ENCODE measurements at places on chromosomes 5 and 9.

DNA sequence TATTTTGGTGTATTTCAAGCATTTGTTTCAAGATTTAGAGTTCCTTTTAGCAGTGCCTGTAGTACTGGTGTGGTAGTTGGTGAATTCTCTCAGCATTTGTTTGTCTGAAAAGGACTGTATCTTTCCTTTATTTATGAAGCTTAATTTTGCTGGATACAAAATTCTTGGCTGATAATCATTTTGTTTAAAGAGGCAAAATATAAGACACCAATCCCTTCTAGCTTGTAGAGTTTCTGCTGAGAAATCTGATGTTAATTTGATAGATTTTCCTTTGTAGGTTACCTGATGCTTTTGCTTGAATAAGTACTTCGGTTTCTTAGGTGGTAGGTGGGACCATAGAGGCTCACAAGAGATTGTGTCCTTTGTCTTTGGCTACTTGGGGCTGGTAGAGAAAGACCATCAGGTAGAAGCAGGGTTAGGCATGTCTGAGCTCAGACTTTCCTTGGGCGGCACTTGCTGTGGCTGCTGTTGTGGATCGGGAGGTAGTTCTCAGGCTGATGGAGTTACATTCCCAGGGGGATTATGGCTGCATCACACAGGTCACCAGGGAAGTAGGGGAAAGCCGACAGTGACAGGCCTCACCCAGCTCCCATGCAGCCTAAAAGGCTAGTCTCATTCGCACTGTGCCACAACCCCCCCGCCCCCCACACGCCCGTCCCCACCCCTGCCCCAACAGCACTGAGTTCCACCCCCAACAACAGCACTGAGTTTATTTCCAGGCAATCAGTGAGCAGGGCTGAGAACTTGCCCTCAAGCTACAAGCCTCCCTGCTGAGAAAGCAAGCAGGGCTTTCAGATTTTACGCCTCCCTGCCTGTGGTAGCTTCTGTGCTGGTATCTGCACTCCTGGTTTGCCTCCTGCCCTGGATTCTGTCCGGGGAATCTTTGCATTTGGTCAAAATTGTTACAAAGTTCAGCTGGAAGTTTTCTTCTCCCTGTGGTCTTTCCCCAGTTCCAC lies 127.1 kb upstream of the GLRA1 start:
- no peak for DNase-seq

GRCh38 chr9:129361196-129361595 lies 183.1 kb upstream of the IER5L start:
- DNase-seq, result no peak

- no peak for DNase-seq
Observed at GRCh38 chr5:135040034-135040332, 6.0 kb upstream of the PITX1 start.

DNA sequence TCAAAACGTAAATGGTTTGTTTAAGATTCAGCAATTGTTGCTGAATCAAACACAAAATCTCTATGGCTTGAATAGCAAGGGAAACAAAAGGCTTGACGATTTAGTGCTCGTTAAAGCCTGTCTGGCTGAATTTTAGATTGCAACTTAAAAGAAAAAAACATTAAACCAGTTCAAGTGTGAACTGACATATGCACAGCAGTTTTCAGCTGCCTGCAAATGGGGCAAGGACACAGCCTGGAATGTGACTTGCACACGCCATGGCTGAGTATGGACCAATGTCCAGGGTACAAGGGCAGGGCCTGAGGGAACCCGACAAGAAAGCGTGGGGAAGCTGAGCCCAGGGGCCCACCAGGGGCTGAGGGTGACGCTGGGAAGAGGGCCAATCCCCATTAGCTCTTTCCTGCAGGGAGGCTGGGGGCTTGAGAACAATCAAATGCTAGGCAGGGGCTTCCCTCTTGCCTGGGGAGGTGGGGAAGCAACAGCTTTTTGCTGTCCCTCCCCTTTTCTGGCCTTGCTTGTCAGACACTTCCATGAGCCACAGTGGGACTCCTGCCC lies 89.6 kb upstream of the LRRTM2 start:
- DNase-seq, result no peak

GRCh38 chr5:149685494-149685893 lies 44.6 kb upstream of the PPARGC1B start:
- no peak for DNase-seq

DNA sequence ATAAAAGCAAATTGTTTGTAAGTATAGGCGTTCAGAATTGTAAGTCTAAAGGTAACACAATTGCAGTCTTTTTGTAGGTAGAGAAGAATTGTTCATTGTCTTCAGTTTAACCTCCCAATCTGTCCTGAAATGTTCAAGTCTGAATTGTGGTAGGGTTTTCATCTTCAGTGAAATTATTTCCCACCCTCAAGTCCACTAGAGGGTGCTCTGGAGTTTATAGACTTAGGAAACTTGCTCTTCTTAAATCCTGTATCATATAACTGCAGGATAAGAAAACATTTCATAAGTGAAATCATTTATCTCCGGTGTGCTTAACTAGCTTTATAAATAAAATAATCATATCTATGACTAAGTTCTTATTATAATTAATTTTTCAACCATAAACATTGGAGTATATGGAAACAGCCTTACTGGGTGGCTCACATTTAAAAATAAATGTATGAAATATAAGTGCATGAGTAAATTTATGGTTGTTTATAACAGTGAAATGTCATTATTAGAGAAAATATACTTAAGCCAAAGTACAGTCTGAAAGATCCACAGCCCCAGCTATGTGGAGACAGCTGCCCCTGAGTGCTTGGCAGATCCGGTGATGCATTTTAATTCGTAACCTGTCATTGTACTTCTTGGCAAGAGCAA lies 182.4 kb upstream of the OTULINL start:
- DNase-seq, result peak; percentile 61

DNA sequence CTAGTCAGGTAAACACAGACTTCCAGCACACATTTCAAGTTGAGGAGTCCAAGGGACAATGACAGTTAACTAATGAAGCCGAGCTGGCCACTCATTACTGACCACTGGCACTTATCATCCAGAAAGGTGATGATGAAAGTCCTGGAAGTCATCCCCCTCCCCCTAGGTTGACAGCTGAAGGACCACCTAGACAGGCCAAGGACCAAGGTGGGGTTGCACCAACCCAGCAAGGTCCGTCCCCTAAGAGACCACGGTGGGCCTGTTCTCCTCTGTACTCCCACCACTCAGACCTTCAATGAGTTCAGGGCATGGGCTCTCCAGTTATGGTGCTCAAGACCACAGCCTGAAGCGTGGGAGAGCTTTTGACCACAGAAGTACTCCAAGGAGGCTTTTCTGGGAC lies 13.2 kb downstream of the P4HA2 start:
- DNase-seq, result no peak

DNA sequence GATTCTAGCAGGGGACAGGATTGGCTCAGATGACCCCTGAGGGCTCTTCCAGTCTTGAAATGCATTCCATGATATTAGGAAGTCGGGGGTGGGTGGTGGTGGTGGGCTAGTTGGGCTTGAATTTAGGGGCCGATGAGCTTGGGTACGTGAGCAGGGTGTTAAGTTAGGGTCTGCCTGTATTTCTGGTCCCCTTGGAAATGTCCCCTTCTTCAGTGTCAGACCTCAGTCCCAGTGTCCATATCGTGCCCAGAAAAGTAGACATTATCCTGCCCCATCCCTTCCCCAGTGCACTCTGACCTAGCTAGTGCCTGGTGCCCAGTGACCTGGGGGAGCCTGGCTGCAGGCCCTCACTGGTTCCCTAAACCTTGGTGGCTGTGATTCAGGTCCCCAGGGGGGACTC lies 2.9 kb upstream of the MYOZ3 start:
- DNase-seq, result no peak

DNA sequence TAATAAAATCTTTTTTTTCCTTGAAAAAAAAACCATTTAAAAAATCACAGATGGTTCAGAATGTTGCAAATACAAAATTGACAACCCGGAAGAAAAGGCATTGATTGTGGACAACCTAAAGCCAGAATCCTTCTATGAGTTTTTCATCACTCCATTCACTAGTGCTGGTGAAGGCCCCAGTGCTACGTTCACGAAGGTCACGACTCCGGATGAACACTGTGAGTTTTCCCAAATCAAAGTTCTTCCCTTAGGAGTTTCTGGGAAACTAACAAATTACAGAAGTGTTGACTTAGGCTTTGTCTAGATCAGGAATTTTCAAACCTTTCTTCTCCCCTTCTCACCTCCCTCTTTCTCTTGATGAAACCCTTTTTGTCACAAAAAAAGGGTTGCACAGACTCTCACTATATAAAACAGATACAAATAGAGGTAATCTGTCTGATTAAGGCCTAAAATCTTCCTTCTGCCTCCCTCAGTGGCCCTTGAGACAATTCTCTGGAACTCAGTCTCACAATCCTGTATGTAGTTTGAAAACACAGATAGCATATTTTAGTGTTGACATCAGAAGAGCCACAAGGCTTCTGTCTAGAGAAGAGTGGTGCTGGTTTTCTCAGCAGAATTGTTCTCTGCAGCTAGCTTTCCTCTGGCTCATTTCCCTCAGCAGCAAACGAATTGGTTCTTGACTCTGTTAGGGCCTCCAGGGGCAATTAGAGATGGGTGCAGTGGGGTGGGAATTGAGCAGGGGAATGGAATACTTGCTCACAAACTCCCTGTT lies 79.5 kb downstream of the OSMR start:
- no peak for DNase-seq

GRCh38 chr5:43227655-43228054 lies 35.6 kb downstream of the NIM1K start:
- DNase-seq, result peak; percentile 43

GRCh38 chr9:113753398-113754119 lies 122.5 kb upstream of the ZNF618 start:
- DNase-seq, result no peak

DNA sequence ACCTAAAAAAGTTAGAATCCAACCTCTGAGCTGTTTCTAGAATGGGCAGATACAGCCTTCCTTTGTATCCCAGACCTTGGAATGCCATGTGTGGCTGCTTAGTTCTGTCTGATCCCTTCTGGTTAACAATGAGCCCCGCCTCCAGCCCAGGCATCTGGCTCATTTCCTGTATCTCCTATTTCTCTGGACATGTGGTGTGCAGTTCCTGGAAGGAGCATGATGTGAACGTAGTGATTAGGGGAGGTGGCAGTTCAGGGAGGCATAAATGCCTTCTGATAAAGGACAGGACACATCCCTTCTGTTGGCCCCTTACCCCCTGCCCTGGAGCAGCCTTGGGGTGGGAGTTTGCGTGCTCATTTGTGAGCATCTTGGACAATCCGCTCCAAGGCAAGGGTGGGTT lies 243.0 kb downstream of the ZSWIM6 start:
- DNase-seq, result no peak

DNA sequence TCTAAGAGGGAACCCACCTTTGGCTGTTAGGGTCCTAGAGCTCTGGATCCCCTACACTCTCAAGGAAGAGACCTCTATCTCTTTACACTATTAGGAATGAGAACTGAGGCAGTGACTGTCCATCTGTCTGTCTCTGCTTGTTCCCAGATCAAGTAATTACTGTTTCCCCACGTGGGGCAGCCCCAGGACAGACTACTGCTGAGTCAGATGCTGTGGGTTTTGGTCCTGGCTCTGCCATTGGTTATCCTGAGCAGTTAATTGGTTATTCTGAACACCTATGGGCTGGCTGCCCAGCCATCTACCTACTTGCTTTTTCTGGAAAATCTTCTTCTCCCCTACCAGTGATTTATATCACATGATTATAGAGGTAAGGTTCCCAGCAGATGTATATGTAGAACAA lies 33.3 kb downstream of the FBXO10 start:
- DNase-seq, result no peak

GRCh38 chr5:54902791-54903473 lies 82.5 kb downstream of the ESM1 start:
- DNase-seq, result no peak

- no peak for DNase-seq
Observed at GRCh38 chr9:94743035-94743954, 16.8 kb downstream of the AOPEP start.

- no peak for DNase-seq
Observed at GRCh38 chr5:44885903-44886302, 77.2 kb downstream of the MRPS30 start.

GRCh38 chr5:98773214-98773463 lies 324 bp upstream of the RGMB start:
- DNase-seq, result no peak

- DNase-seq, result no peak
Observed at GRCh38 chr9:105662184-105663104, at the start of gene TAL2. Gene TAL2, plus strand, starts transcription at chr9:105662457. Its CDS starts 40 bp downstream, at chr9:105662497.

DNA sequence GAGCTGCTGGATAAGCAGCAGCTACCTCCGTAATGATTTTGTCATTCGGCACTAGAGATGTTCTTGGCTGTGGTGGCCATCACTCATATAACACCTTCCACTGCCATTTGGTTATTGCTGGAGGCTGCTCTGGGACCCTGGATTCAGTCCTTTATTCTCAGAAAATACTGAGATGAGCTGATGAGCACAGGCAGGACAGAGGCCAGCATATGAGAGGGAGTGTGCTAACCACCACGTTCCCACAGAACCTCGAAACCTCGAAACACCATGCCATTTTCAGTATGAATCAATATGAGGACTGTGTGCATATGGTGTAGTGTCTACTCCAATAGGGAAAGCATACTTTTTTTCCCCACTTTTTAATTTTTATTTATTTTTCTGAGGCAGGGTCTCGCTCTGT lies 56.6 kb downstream of the ADAM19 start:
- no peak for DNase-seq

GRCh38 chr5:131209506-131210150 lies 38.9 kb downstream of the LYRM7 start:
- no peak for DNase-seq

DNA sequence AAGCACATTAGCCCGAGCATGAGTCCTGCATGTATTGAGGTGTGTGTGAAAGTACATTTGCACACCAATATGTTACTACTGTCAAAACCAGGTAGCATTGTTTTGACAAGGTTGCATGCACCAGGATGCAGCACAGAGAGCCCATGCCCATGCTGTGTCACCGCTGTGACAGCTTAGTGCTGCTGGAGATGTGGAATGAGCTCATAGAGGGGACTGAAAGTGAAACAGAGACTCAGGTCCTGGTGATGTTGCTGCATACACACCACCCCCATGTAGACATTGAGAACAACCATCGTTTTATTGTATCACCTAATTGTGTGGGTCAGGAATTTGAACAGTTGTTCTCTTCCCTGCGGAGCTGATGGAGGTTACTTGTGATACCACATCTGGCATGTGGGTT lies 53.0 kb downstream of the GADD45G start:
- no peak for DNase-seq

Data from HuH-7 (cell line).